ELR (cell line): ENCODE measurements at places on chromosomes 3 and 15.

GRCh38 chr3:158395421-158395820, 175.6 kb upstream of the MLF1 start:
- no peak for DNase-seq

DNA sequence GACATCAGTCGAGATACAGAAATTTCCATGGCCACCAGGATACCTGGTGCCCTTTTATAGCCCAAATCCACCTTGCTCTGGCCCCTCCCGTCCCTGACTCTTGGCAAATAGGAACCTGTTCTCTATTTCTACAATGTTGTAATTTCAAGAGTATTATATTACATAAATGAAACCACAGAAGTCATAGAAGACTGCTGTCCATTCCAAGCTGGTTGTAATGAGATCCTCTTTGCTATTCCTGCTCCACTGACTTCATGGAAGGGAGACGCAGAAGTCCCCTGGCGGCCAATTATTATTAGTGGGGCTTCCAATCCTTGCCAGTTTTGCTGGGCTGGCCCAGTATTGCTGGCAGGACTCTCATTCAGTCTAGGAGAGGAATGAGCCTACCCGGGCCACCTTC, 26.6 kb downstream of the DCP1A start:
- DNase-seq: no peak

- DNase-seq: no peak
Observed at GRCh38 chr3:2897821-2898220, 212.4 kb downstream of the IL5RA start.

DNA sequence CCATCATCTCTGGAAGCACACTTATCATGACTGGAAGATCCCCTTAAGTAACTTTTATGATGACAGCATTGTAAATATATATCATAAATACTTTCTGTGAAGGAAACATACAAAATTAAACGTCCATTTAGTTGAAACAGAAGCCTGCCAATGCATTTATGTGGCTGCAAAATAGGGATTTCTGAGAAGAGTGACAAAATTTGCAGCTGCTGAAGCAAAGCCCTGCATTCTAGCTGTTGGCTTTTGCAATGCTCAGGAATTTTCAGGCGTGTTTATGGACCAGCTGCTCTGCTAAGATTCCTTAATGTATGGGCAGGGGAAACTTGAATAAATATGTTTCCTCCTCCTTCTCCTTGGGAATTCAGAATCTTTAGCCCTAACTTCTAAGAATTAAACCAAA, 137.3 kb downstream of the CACNA2D3 start:
- DNase-seq: no peak

DNA sequence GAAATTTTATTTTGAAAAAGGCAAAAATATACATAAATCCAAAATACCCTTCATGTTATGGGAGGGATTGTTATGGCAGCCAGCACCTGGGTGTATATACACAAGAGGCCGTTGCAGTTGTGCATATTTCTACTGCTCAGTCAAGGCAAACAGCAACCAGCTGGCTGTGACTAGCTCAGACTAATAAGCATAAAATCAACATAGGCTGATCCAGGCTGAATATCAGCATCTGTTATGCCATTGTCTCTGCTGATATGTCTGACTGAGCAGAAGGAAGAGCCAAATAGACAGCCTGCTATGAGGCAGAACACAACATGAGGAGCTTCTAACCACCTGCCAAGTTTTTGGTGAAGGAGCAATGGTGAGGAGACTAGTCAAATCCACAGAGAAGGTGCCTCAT, 457.5 kb upstream of the ALCAM start:
- peak; percentile 83 for DNase-seq

- DNase-seq: peak; percentile 27
Observed at GRCh38 chr3:56845505-56845904, 43.8 kb upstream of the ARHGEF3 start.

- no peak for DNase-seq
Observed at GRCh38 chr3:170425491-170426239, 7.0 kb downstream of the CLDN11 start.

GRCh38 chr3:66665021-66665695, 164.3 kb upstream of the LRIG1 start:
- no peak for DNase-seq

- DNase-seq: peak; percentile 15
Observed at GRCh38 chr3:137217733-137218132, 259.9 kb downstream of the IL20RB start.
